Thyroid gland (tissue), 4 donors: ENCODE measurements at places on chromosomes 5 and 9. TPM values are rescaled to one million over a fixed set of nuclear protein-coding genes. Genes with fewer than 3 reads are reported as not detected.
A peak's percentile ranks its signal among the peaks of the same experiment; 100 is the strongest.

GRCh38 chr5:150377964-150378694 is 20.6 kb downstream of the TCOF1 start:
- no peak overlapping the region for H3K27ac ChIP-seq
- peaks cover 100% of the 10 kb centered on the region for H3K36me3 ChIP-seq
- no peaks in the 10 kb centered on the region for H3K4me1 ChIP-seq
- DNase-seq, result no peak
- H3K27me3 ChIP-seq, result no peaks in the 10 kb centered on the region

- H3K27ac ChIP-seq, result no peak overlapping the region
- H3K27me3 ChIP-seq, result no peaks in the 10 kb centered on the region
- no peaks in the 10 kb centered on the region for H3K36me3 ChIP-seq
- H3K4me1 ChIP-seq, result no peaks in the 10 kb centered on the region
- H3K4me3 ChIP-seq, result no peak overlapping the region
- DNase-seq, result no peak
Measured at GRCh38 chr9:85575868-85576267, 165.9 kb downstream of the AGTPBP1 start.

Gene DCAF10
- total RNA-seq, result 38.5 TPM

DNA sequence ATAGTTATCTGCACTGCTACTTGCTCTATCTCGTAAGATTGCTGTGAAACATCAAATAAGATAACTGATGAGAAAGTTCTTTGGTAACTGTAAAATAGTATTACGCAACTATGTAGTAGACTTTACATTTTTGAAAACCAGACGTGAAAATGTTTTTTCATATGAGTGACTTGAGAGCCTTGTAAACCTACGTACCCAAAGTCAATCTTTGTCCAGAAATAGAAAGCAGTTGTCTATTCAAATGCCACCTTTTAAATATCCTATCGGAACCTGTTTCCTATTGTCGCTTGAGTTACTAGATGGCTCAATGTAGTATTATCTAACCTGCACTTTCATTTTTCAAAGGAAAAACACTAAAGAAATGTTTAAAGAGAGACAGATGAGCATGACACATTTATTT is 1.6 kb downstream of the FNIP1 start:
- H3K4me3 ChIP-seq, result no peak overlapping the region
- no peaks in the 10 kb centered on the region for H3K36me3 ChIP-seq
- no peaks in the 10 kb centered on the region for H3K27me3 ChIP-seq
- H3K4me1 ChIP-seq, result peaks cover 6% of the 10 kb centered on the region
- H3K27ac ChIP-seq, result no peak overlapping the region
- DNase-seq, result no peak

GRCh38 chr5:165263536-165263935 is 1758.1 kb downstream of the MAT2B start:
- DNase-seq, result no peak
- no peak overlapping the region for H3K4me3 ChIP-seq
- H3K4me1 ChIP-seq, result no peaks in the 10 kb centered on the region
- no peaks in the 10 kb centered on the region for H3K27me3 ChIP-seq

Gene SPATA9
- total RNA-seq, result not detected

Gene WDR31
- 7.3 TPM for total RNA-seq

- no peak for DNase-seq
- no peaks in the 10 kb centered on the region for H3K27me3 ChIP-seq
- H3K4me3 ChIP-seq, result no peak overlapping the region
- no peaks in the 10 kb centered on the region for H3K36me3 ChIP-seq
- no peak overlapping the region for H3K27ac ChIP-seq
- peaks cover 13% of the 10 kb centered on the region for H3K4me1 ChIP-seq
Measured at GRCh38 chr9:136584934-136585333, 39.1 kb upstream of the NOTCH1 start.

- DNase-seq, result peak; percentile 71
- H3K36me3 ChIP-seq, result no peaks in the 10 kb centered on the region
- peak overlapping the region; percentile 86 for H3K27ac ChIP-seq
- peaks cover 34% of the 10 kb centered on the region for H3K4me1 ChIP-seq
- no peak overlapping the region for H3K4me3 ChIP-seq
Measured at GRCh38 chr5:91219091-91219802, 163.9 kb downstream of the ARRDC3 start.

DNA sequence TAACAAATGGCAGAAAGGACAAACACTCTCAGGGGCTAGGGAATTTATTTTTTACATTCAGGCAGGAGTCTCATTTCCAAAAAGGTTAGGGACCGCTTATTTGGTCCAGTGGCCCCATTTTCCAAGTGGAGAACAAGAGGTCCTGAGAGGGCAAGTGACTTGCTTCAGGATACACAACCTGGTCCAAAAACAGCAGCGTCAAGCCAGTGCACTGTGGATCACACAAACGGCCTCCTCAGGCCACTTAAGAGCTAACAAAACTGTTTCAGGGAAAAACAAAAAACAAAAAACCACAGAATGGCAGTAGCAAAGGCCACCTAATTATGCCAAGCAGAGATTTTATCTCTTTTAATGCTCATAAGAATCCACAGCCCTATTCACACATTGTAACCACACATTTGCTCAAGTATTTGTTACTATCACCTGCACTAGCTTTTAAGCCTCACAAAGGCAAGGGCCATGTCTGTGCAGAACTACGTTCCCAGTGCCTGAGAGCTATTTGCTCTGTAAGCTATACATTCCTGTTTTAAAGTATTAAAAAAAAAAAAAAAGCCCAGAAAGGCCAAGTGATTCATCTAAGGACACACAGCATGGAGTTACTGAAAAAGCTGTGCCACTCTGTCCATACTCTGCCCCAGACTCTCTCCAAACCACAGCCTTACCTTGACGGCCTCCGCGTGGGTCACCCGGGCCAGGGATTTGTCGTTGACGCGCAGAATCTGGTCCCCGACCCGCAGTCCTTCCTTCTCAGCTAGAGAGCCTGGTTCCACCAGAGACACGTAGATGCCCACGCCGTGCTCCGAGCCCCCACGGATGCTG is 1.5 kb downstream of the WHRN start:
- peak; percentile 50 for DNase-seq
- peak overlapping the region; percentile 80 for H3K4me3 ChIP-seq
- H3K27me3 ChIP-seq, result no peaks in the 10 kb centered on the region
- peak overlapping the region; percentile 60 for H3K27ac ChIP-seq
- H3K4me1 ChIP-seq, result peaks cover 27% of the 10 kb centered on the region
- H3K36me3 ChIP-seq, result no peaks in the 10 kb centered on the region

- no peaks in the 10 kb centered on the region for H3K27me3 ChIP-seq
- H3K4me1 ChIP-seq, result peaks cover 20% of the 10 kb centered on the region
- DNase-seq, result no peak
- H3K27ac ChIP-seq, result no peak overlapping the region
Measured at GRCh38 chr9:27440888-27441740, 83.0 kb upstream of the IFNK start.

GRCh38 chr9:90259311-90260246 is 383.0 kb downstream of the DIRAS2 start:
- H3K36me3 ChIP-seq, result no peaks in the 10 kb centered on the region
- no peak overlapping the region for H3K27ac ChIP-seq
- H3K27me3 ChIP-seq, result no peaks in the 10 kb centered on the region

Gene CDC25C
- 0.27 TPM for total RNA-seq

DNA sequence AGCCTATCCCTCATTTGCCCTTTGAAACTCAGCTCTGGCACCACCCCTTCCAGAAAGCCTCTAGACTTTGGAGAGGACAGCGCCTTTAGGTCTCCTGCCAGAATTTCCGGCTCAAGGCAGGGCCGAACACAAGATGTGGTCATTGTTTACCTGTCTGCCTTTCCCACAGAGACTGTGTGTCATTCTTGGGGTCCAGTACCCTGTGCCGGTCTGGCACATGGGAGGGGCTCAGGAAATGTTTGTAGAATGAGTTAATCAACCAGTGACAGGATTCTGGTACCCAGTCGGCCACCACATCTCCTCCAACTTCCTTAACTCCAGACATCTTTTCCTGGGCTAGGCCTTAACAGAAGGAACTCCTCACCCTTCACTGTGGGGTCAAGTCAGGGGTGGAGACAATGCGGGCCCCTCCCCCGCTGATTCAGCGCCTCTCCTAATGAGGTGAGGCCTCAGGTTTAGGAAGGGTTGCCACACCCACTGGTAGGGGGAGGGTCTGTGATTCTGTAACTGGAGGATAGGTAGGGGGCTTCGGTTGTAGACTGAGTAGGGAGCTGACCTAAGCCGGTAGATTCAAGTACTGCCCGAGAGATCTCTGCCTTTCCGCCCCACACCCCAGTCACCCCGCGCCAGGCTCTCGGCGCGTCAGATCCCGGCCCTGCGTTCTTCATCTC is 29.3 kb downstream of the PCDH1 start:
- DNase-seq, result peak; percentile 61
- no peaks in the 10 kb centered on the region for H3K27me3 ChIP-seq
- peak overlapping the region; percentile 99 for H3K27ac ChIP-seq
- peak overlapping the region; percentile 61 for H3K4me3 ChIP-seq
- H3K4me1 ChIP-seq, result peaks cover 22% of the 10 kb centered on the region

DNA sequence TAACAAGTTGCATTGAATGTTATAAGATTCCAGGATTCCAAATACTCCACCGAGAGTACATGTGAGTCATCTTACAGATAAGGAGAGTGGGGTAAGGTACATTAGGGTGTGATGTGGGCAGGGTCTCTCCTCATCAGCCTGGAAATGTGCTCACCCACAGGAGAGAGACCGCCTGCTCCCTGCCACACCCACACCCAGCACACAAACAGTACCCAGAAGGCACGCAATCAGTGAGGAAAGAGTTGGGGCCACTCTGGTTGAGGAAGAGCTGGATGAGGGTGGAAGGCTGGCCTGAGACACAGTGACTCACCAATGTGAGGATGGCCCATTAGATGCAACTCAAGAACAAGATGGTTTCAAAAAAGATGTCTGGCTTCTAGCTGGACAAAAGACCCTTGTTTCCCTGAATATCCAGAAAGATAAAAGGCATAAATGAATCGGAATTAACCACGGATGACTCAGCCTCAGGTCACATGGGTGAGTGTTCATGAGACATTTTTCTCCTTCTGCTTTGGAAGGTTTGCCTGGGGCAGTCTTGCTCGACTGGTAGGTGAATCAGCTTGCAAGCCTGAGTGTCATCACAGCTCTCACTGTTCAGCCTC is 51.1 kb upstream of the LHFPL2 start:
- no peak for DNase-seq
- H3K36me3 ChIP-seq, result no peaks in the 10 kb centered on the region
- no peak overlapping the region for H3K27ac ChIP-seq
- H3K4me1 ChIP-seq, result no peaks in the 10 kb centered on the region
- H3K27me3 ChIP-seq, result no peaks in the 10 kb centered on the region

Gene NMRK1
- total RNA-seq, result 53.8 TPM

DNA sequence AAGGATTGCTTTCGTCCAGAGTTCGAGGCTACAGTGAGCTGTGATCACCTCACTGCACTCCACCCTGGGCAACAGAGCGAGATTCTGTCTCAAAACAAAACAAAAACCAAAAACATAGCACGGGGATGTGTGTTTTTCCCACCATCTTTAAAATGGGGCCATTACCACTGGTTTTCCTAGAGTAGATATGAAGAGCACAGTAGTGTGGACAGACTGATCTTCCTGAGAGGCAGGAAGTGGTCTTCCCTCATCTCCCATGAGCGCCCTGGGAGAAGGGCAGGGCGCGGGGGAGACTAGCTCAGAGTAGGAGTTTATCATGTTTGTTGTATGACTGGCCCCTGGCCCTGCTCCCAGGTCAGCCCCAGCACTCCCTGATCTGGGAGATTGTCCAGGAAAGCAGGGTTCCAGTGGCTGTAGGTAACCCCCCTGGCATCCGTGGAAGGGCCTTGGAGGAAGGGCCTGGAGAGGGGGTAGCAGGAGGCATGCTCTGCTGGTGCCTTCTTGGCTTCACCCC is 2.3 kb downstream of the SUSD3 start:
- H3K36me3 ChIP-seq, result no peaks in the 10 kb centered on the region
- peak; percentile 46 for DNase-seq
- H3K27me3 ChIP-seq, result no peaks in the 10 kb centered on the region
- H3K4me3 ChIP-seq, result no peak overlapping the region
- H3K27ac ChIP-seq, result no peak overlapping the region

DNA sequence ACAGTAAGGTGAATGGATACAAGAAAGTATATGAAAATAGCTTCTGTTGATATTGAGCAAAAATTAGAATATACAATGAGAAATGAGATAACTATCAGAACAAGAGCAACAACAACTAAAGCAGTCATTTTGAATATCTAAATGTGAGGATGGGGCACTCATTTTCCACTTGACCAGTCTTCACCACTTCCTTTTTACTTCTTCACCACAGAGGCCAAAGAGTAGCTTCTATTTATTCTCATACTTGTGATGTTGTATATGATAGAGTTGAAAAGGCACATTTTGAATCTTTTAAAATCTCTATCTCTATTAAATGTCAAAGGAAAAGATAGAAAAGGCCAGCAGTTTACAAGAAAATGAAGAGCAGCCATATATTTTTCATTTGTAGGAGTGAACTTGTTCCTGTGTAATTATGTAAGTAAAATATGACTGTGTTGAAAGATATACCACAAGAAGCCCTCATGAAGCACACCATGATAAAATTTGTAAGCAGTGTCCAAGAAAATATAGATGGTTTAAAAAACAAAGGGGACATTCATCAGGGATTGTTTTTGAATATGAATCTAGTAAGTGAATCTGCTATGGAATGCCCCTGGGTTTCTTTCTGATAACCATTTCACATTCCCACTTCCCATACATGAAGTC is 39.2 kb downstream of the ADAMTS19 start:
- H3K27me3 ChIP-seq, result no peaks in the 10 kb centered on the region
- H3K4me3 ChIP-seq, result no peak overlapping the region
- H3K27ac ChIP-seq, result no peak overlapping the region
- no peaks in the 10 kb centered on the region for H3K4me1 ChIP-seq

Gene ATP10B
- 0.42 TPM for total RNA-seq
